ENCODE measurements at places on chromosomes 7 and 10. TPM values are rescaled to one million over a fixed set of nuclear protein-coding genes. Genes with fewer than 3 reads are reported as not detected.

DNA sequence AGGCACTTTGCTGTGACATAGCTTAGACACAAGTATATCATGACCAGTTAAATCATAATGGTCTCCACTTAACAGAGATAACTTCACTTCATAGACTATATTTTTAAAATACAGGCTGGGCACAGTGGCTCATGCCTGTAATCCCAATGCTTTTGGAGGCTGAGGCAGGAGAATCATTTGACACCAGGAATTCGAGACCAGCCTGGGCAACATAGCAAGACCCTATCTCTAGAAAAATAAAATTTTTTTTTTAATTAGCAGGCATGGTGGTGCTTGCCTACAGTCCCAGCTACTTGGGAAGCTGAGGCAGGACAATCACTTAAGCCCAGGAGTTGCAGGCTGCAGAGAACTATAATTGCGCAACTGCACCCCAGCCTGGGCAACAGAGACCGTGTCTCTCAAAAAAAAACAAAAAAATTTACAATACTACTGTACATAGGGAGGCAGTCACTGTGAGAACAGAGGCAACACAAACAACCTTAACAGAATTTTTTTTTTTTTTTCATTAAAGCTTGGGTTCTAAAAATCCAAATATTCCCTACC, 105.1 kb downstream of the USP6NL start:
- no peak for DNase-seq

GRCh38 chr10:92111336-92111939, 179.4 kb downstream of the CPEB3 start:
- DNase-seq: no peak

- no peak for DNase-seq
Measured at GRCh38 chr10:70559861-70560260, 42.7 kb downstream of the PRF1 start.

- peak; percentile 24 for DNase-seq
Measured at GRCh38 chr7:149633976-149634945, 136.7 kb upstream of the ZNF746 start.

DNA sequence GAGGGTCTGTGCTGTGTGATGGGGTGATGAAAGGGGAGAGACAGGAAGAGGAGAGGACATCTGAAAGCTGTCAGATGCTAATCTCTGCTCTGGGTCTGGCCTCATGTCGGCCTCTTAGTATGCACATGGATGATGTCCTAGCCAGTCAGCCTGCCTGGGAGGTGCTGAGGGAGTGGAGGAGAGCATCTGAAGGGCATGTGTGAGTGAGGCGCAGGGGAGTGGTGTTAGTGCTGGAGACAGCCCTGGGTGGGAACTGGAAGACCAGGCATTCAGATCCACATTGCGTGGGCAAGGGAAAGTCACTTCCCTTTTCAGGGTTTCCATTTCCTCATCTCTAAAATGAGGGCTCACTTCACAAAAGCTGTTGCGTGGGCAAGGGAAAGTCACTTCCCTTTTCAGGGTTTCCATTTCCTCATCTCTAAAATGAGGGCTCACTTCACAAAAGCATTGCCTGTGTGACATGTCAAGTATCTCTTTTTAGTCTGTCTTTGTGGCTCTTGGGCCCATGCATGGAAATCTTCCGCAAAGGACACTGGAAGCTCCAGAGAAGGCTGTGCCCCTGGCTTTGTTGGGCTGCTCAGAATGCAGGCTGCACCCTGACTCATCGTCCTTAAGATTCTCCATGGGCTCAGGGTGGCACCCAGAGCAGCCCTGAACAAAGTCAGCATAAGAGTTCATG, 10.0 kb downstream of the SFTPD start:
- DNase-seq: peak; percentile 50

Gene ASZ1
- total RNA-seq: not detected

DNA sequence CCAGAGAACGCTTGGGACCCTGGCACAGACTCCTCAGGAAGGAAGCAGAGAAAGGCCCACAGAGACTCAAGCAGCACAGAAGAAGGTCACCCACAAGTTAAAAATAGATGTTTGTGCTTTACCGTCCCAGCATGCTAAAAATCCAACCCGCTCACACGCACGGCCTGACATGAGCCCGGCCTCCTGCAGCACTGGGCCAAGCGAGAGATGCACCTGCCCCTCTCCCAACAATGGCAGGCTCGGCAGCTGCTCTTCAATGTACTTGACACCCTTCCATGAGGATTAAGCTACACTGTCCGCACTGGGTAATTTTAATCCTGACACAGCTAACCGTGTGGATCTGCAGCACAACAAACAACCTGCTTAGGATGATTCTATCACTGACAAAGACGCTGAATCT, 9.3 kb downstream of the DIP2C start:
- DNase-seq: no peak

Gene PAX4
- not detected for total RNA-seq

Gene LEP
- total RNA-seq: 0.29 TPM

- no peak for DNase-seq
Measured at GRCh38 chr7:88202799-88203198, 17.0 kb downstream of the SRI start.

DNA sequence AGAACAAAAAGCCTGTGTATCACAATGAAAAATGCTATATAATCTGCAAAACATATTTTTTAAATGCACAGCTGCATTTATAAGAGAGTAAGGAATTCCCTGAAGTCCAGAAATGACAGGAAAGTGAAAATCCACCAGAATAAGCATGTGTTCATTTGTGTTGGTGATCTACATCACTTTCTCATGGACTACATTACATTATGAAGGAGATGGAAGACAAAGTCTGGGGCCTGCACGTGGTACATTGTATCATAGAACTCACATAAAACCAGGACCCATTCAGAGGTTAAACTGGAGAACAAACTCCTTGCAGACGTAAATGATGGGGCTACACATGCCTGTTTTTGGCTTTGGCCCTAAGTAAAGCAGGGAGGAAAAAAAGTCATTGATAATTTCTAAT, 16.4 kb downstream of the IFIT3 start:
- no peak for DNase-seq

DNA sequence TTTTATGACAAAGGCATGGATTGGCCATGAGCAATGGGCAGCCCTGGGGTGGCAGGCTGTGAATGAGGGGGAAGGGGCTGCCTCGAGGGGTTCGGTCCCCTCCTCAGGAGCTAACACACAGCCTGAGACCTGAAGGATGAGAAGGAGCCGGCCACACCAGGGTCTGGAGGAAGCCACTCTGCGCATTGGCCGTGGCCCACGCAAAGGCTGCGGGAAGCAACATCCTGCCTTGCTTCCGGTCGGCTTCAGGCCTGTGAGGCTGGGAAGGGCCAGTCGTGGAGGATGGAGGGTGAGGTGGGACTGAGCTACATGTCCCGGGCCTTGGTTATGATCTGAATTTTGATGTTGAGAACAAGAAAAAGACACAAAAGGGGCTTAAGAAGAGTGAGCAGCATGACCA, 49.4 kb downstream of the RGS10 start:
- DNase-seq: no peak

Gene TMEM176B
- 56.1 TPM for total RNA-seq

Gene MEOX2
- total RNA-seq: 0.80 TPM

Gene ZSCAN21
- 12.1 TPM for total RNA-seq
